NCI-H1417 (cell line): ENCODE measurements at places on chromosomes 7 and 10.

DNA sequence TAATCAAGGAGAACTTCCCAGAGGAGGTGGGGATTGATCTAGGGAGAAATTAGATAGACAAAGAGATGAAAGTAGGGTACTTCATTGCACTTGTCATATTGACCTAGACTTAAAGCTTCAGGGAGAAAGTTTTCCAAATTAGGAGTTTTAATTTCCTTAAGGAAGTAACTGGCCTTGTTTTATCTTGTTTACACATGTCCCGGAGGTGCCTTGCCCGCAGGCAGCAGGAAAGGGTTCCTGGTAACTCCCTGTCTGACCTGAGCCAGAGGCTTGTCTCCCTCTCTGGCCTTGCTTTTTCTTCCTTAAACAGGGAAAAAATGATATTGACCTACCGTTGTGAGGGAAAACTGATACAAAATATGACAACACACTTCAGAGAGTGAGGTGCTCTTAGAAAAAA is 181.6 kb downstream of the EVX1 start:
- no peak for DNase-seq

DNA sequence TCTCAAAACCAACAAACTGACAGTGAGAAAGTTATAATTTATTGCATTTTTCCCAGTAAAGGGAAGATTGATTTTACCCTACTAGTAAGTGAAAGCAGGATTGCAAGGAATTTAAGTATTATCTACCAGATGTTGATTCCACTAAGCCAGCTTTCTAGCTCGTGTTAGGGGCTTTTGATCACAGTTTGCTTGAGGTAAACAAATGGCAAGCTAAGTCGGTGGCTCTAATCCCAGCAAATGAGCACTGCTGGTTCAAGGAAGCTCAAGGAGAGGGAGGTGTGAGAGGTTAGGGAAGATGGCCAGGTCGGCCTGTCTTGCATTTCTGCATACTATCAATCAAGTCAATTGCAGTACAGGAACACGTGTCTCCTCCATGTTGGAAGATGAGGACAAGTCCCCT is 448.7 kb upstream of the POM121L12 start:
- DNase-seq = no peak

DNA sequence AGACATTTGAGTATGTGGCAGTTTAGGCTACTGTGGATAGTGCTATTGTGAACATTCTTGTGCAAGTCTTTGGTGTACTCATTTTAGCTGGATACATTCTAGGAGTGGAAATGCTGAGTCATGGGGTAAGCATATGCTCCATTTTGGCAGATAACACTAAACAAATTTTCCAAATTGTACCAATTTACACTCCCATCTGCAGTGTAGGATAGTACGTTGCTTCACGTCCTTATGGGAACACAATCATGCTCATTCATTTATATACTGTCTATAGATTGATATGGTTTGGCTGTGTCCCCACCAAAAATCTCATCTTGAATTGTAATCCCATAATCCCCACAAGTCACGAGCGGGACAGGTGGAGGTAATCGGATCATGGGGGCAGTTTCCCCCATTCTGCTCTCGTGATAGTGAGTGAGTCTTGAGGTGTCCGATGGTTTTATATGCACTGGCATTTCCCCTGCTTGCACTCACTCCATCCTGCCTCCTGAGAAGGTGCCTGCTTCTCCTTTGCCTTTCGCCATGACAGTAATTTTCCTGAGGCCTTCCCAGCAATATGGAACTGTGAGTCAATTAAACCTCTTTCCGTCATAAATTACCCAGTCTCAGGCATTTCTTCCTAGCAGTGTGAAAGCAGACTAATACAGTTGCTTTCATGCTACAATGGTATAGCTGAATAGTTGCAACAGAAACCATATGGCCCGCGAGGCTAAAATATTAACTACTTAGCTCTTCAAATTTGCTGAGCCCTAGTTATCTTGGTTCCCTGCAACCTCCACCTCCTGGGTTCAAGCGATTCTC is 25.6 kb downstream of the RNF216 start:
- DNase-seq = peak; percentile 1

DNA sequence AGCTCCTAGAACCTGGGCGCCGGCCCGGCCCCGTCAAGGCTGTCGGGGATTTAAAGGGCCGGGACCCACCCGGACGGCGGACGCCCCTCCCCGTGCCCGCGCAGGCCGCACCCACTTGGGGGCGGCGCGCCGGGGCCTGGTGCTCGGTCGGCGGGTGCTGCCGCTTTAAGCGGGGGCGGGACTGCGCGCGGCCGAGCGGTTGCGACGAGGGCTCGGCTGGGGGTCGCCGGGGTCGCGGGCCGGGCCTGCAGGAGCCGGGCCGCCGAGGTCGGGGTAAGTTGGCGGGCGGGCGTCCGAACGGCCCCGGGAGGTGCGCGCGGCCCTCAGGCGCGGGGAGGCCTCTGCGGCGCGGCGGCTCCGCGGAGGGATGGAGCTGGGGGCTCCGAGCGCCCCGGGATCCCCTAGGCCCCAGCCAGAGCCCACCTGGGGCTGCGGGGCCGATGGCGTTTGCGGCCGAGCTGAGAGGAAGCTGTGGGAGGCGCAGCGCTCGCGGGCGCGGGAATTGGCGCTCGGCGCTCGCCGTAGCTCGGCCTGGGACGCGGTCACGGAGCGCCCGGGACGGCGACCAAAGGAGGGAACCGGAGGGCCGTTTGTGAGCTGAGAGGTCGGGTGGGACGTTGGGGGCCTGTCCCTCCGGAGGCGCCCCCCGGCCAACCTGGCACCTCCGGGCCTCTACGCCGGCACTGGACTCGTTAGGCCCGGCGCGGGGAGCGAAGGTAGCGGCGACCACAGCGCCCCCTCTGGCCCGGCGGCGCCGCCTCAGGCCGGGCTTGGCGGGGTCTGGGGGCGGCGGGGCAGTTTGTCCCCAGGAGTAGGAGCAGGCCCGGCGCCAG is at the start of gene TRRAP:
TRRAP (plus strand) TSS at position 168 of the 833 bp plus-strand sequence. CDS start 2,619 bp downstream, outside the sequence.
- DNase-seq = peak; percentile 84

GRCh38 chr10:29535012-29535777 is 99.6 kb downstream of the SVIL start:
- DNase-seq = no peak

DNA sequence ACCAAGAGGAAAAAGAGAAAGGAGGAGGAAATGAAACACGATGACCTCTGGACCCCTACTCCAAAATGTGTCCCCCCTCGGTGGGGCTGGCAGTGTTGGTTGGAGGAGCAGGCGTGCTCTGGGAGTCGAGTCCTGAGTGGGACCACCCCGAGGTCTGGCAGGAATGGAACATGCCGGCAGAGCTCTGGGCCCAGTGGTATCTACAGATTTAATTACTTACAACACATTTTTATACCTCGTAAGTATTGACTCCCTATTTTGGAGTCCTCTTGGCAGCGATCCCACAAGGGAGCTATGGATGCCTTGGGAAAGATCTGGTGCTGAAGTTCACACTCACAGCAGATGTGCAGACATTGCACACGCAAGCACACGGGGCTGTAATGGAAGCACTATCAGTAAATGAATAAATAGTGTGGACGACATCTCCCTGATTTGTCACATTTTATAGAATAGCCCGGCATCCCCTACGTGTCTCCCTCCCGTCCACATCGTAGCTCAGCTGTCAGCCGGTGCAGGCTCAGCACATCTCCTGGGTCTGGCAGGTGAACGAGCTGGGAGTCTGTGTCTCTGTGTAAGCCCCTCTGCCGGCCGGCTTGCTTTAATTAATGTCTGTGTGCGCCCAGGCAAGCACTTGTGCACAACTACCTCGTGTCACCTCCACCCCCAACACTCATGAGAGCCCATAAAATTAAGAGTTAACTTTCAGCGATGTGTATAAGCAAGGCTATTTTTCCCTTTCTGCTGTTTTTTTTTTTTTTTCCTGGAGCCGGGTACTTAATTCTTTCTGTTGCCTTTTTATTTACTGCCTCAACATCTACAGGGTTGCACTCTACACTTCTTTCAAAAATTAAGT is 603.2 kb downstream of the LRMDA start:
- no peak for DNase-seq

DNA sequence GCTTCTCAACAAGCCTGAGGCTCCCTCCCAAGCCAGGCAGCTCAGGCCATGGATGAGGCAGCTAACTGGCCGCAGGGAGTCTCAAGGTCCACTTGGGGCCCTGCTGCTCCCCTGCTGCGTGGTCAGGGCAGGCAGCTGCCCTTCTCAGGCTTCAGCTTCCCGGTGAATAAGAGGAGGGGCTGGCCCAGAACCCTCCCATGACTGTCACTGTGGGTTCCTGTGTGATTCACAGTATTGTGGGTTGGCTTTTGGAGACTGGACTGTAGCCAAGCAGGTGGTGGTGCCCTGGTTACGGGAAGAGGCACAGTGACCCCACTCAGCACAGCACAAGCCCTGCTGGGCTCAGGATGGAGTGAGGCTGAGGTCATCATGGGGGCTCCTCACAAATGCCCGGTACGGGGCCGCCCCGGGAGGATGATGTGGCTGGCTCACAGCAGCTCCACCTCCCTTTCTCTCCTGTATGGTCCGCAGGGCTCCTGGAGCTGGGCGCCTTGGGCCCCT is 189.8 kb downstream of the HECW1 start:
- DNase-seq = no peak

- DNase-seq = no peak
These were observed 21.4 kb upstream of the MGMT start for GRCh38 chr10:129445436-129446182.

GRCh38 chr10:123269017-123269552 is 114.9 kb downstream of the BUB3 start:
- DNase-seq = no peak

- DNase-seq = no peak
These were observed 10.8 kb upstream of the LRRC4 start for GRCh38 chr7:128042012-128042411.

DNA sequence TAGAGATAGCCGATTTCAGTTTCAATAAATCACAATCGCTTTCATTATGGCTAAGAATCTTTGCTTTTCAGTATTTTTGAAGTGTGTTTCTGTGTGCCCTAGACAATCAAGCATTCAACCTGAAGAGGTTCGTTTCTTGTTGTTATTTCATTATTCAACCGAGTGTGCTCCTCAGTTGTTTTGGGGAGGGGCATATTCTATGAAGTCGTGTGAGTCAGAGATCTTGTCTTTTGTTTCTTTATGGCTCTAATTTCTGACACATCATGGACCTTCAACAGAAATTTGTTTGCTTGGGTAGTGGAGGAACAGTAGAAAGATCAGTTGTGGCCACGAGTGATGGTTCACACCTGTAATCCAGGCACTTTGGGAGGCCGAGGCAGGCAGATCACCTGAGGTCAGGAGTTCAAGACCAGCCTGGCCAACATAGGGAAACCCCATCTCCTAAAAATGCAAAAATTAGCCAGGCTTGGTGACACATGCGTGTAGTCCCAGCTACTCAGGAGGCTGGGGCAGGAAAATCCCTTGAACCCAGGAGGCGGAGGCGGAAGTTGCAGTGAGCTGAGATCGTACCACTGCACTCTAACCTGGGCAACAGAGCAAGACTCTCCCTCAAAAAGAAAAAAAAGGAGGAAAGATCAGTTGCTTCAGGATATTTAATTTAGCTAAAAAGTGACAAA is 38.3 kb downstream of the C1QL3 start:
- DNase-seq = no peak

DNA sequence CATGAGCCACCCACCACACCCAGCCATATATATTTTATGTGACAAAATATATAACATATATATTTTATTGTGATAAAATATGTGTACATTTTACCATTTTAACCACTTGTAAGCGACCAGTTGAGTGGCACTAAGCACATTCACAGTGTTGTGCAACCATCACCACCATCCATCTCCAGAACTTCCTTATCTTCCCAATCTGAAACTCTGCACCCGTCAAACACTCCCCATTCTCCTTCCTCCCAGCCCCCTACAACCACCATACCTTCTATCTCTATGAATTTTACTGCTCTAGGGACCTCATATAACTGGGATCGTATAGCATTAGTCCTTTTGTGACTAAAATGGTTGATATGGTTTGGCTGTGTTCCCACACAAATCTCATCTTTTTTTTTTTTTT is 20.8 kb upstream of the CYTH3 start:
- no peak for DNase-seq

- DNase-seq = peak; percentile 79
These were observed 133.7 kb downstream of the SLC25A13 start for GRCh38 chr7:96188174-96188581.

DNA sequence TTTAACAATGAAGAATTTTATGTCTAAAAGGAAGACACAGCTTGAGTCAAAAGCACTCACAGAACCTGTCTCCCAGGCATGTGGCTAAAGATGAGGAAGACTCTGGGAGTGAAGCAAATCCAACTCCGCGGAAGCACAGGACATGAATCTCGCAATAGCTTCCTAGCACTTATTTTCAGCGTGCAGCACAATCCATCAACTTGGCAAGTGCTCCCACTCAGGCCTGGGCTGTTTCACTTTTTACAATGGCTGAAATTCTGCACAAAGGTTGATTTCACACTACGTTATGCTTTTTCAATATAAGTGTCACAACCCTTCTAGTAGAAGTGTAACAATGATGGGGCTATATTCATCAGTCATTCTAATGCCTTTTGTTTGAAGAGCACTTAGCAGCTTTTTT is 180.2 kb downstream of the XPNPEP1 start:
- peak; percentile 40 for DNase-seq

GRCh38 chr10:89857431-89858042 is 156.1 kb downstream of the KIF20B start:
- DNase-seq = no peak

- no peak for DNase-seq
These were observed 27.8 kb downstream of the IL2RA start for GRCh38 chr10:6034371-6034770.

DNA sequence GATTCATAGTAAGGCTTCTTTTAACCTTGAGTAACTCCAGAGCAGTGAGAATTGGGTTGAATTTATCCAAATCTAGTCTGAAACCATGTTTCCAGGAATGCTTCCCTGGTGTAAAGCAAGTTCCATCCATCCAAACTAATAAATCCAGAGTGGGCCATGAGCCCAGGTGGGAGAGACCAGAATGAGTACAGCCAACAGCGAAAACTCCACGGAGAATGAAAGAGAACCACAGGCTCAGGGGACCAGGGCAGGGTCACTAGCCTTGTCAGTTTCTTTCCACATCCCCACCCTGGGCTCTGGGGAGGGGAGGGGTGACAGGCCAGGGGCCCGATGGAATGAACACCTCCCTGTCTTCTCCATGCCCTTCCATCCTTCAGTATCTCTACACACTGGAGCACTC is 180.1 kb downstream of the NEURL1 start:
- DNase-seq = no peak

DNA sequence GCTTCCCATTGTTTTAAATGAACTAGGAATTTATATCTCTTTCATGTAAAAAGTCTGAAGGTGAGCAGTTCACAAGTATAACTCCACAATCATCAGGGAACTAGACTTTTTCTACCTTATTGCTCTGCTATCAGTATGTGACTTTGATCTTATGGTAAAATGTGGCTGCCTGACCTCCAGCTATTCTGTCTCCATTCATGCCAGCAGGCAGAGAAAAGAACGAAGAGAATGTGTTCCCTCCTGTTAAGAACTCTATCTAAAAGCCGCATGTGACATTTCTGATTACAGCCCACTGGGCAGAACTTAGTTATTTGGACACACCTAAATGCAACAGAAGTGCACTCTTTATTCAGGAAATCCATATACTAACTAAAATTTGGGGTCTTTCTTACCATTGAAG is 102.8 kb upstream of the MBL2 start:
- no peak for DNase-seq

- no peak for DNase-seq
These were observed 88.4 kb downstream of the DNAJB6 start for GRCh38 chr7:157425137-157425731.
